Left lobe of liver (tissue), 2 donors: ENCODE measurements at places on chromosomes 5 and 9.

- DNase-seq = no peak
These were observed 94.7 kb downstream of the GCNT1 start for GRCh38 chr9:76553680-76554079.

DNA sequence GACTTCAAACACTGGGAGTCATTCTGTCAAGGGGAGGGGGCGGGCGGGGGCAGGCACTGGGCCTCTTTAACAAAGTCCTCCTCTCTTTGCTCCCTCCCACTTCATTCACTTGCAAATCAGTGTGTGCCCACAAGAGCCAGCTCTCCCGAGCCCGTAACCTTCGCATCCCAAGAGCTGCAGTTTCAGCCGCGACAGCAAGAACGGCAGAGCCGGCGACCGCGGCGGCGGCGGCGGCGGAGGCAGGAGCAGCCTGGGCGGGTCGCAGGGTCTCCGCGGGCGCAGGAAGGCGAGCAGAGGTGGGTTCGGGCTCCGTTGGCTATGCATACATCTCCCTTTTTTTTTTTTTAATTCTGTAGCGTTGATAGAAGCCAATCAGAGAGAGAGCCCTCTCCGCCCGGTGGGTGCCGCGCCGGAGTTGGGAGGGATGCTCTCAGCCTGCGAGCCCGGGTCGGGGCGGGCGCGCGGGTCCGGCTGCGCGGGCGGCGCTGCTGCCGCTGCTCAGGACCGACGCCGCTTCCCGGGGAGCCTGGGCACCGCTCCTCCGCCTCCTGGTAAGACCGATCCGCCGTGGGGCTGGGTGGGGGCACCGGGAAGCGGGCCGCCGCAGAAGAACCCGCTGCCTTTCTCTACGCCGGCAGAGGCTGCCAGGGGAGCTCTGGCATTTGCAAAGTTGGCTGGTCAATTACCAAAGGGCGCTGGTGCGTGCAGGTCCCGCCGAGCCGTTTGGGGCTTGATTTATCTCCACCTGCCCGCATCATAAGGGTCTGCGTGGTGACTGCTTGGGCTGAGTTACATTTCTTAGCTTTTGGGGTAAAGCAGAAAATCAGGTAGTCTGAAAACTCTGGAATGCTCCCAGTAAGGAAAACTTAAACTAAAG is at the start of gene CDH6:
TSS of gene CDH6 (plus strand) at position 96 of the 877 bp plus-strand sequence. CDS start 73,788 bp downstream, outside the sequence.
- DNase-seq = no peak

- DNase-seq = no peak
These were observed 19.3 kb upstream of the GPR150 start for GRCh38 chr5:95600557-95600956.

GRCh38 chr5:82364497-82364896 is 86.3 kb upstream of the RPS23 start:
- no peak for DNase-seq

GRCh38 chr9:89012294-89013042 is 21.2 kb downstream of the S1PR3 start:
- DNase-seq = no peak

GRCh38 chr5:115859378-115859777 is 17.6 kb downstream of the AP3S1 start:
- no peak for DNase-seq

- DNase-seq = no peak
These were observed 27.0 kb downstream of the MSX2 start for GRCh38 chr5:174751154-174752000.

GRCh38 chr9:10806868-10807267 is 194.1 kb upstream of the PTPRD start:
- no peak for DNase-seq

GRCh38 chr5:173627860-173628392 is 11.5 kb upstream of the BOD1 start:
- DNase-seq = peak; percentile 91

- no peak for DNase-seq
These were observed 34.8 kb downstream of the TNFSF8 start for GRCh38 chr9:114895521-114895991.

GRCh38 chr5:154005648-154006047 is 33.1 kb downstream of the FAM114A2 start:
- DNase-seq = no peak

DNA sequence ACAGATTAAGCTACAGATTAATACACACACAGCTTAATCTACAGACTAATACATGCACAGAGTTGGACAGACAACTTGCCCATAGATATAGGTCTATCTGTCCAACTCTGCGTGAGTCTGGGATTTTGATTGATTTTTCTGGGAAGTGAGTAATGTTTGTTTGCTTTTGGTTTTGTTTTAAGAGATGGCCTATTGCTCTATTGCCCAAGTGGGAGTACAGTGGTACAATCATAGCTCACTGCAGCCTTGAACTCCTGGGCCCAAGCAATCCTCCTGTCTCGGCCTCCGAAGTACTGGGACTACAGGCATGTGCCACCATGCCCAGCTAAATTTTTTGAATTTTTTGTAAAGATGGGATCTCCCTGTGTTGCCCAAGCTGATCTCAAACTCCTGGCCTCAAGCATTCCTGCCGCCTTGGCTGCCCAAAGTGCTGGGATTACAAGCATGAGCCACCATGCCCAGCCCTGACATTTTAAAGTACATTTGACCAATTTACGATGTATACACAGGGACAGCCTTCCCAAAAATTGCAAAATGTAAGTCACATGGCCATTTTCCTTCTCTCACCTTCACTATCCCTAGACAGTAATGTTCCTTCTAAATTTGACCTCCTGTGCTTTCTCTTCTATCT is 50.8 kb downstream of the PAPPA start:
- DNase-seq = no peak

DNA sequence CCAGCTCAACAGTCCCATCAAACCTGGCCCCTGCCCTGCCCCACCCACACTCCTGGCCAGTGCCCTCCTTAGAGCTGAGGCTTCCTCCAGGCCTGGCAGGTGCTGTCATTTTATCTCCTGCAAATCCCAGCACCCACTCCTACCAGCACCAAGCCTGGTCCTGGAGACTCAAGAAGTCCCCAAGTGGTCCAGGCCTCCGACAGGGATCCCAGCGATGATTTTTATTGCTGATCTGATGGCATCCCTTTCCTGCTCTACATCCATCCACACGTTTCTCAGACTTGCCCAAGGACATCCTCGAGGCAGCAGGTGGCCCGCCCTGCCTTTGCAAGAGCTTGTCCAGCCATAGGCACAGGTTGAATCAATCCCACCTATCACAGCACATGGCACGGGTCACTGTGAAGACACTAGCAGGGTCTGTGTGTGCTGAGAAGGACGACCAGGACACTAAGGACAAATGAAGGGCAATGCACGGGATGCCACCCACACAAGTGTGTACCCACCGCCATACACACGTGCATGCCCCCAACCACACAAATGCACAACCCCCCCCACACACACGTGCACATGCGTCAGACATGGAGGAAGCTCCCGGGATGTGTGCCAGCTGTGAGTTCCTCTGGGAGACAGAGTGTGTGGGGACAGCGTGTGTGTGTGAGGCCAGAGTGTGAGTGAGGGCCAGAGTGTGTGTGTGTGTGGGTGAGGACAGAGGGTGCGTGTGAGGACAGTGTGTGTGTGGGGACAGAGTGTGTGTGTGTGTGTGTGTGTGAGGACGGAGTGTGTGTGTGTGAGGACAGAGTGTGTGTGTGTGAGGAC is 62.4 kb upstream of the UBAC1 start:
- DNase-seq = peak; percentile 48

GRCh38 chr9:36560771-36561170 is 11.9 kb upstream of the MELK start:
- no peak for DNase-seq

DNA sequence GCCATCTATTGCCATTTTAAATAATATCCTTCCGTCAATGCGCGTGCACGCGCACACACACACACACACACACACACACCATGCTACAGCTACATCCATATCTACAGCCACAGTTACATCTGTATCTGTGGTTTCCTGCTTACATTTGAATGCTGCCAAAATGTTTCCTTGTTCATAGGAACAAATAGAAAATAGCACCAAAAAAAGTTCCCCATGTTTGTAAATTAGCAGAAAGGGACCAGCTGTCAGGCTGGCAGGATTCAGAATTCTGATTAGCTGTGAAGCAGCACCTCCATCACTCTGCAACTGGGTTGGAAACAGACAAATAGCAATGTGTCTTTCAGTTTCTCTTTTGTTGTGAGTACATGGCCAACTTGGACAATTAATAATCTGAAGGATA is 601.5 kb downstream of the IRX1 start:
- DNase-seq = no peak

DNA sequence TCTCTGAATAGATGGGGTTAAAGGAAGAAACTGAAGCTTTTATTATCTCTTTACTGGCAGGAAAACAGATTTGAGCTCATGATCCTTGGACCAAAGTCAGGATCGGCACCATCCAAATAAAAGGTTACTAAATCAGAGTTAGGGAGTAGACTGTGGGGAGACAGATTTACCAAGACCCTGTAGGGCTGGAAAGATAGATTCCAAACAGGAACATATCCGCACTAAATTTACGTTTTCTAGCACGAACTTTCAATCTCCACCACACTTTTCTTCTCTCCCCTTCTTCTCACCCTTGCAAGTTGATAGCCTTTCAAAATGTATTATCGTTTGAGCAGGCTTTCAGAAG is 120.0 kb upstream of the HMHB1 start:
- DNase-seq = no peak

- no peak for DNase-seq
These were observed 233.0 kb upstream of the RPS23 start for GRCh38 chr5:82511134-82511533.

DNA sequence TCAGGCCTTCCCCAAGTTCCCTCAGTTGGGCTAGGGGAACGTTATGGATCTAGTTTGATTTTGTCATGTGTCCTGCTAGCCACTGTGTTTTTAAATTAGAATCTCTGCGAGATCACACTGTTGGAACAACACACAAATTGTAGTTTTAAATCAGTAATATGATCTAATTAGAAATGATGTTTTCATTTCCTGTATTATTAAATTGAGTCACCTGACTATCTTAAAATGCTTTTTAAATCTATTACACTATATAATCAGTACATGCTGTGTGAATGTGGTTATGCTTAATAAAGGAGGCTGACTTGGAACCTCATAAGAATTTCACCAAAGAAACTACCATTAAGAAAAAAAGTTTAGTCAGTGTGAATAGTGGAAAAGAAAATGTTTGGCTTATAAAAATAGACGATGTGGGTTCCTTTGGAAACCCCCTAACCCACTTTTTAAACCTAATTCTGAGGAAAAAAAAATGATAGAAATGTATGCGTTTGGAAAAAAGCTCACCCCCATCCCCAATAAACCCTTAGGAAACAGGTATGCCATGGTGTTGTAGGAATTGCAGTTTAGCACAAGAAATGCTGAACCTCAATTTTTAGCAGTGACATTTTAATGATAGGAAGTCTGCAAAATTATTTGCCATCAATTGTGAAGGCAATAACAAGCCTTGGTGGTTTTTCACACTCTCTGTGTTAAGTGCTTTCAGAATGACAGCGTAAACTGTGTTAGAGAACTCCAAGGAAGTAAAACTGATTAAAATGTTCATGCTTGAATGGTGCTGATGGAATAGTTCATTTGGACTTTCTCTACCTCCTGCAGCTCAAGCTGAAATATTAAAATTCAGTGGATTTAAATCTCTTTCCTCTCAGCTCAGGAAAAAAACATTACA is 59.0 kb downstream of the TLE4 start:
- DNase-seq = no peak

GRCh38 chr5:15594977-15595568 is 95.1 kb downstream of the FBXL7 start:
- no peak for DNase-seq

GRCh38 chr5:127056896-127057295 is 16.4 kb downstream of the C5orf63 start:
- DNase-seq = no peak

DNA sequence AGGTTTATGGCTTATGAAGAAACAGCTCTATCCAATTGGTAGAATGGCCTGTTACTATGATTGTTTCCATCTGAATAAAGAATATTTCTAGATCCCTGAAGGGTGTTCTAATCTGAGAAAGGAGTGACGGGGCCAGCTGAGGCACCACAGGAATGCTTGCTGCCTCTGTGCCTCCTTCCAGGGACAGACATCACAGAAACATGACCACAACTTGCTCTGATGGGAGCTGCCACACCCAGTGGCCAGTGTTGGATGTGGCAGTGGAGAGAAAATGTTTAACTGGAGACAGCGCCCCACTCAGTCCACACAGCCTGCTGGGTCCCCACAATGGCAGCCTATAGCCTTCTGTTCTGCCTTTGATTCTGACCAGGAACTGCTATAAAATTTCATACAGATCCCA is 38.6 kb upstream of the TESK1 start:
- no peak for DNase-seq

DNA sequence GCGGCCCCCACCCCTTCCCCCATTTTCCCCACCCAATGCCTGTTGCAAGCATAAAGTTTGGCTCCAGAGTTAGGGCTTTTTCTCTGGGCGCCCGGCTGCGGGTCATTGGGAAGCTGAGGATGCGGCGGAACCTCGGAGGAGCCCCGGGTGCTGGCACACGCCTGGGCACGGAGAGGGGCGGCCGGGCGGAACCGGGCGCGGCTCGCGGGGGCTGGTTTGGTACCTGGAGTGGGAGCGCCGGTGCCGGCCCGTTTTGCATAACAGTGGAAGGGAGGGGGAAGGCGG is 1.2 kb downstream of the PPARGC1B start:
- DNase-seq = no peak

GRCh38 chr9:101098392-101098791 is 69.9 kb downstream of the PLPPR1 start:
- no peak for DNase-seq

GRCh38 chr9:16345902-16346301 is 524.6 kb downstream of the BNC2 start:
- DNase-seq = no peak

DNA sequence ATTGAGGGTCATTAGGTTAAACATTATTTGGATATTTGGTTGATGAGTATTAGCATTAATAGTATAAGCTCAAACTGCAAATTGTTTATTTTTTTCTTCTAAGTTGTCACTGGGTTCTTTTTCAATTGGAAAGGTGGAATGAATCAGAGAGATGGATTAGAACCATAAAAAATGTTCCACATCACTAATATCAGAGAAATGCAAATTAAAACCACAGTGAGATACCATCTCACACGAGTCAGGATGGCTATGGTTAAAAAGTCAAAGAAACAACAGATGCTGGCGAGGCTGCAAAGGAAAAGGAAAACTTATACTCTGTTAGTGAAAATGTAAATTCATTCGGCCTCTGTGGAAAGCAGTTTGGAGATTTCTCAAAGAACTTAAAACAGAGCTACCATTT is 122.8 kb downstream of the CCDC192 start:
- no peak for DNase-seq

DNA sequence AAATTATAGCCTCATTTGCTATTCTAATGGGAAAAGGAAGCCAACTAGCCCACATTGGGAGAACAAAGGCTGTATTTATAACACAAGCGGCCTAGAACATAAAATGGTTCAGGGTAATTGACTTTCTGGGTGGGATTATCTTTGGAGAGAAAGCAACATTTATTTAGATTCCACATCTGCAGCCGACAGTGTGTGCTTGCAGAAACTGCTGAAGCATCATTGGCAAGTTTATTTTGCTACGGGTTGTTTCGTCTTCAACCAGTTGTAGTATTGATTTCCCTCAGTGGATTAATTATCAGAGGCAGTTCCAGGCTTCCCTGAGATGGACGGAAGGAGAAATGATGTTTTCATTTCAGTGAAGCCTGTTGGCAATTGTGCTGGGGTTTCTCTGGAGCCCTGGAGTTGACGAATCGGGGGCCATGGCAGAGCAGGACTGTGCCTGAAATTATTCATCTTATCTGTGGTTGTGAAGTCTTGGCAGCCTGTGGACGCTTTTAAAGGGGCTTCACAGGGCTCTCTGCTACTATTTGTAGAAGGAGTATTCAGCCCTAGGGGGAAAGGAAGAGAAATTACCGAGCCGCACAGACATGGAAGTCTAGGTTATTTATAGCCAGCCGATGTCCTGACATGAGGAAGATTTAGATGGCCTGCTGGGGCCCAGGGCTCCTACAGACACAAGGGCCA is 290.6 kb upstream of the IRX4 start:
- no peak for DNase-seq
